Astrocyte (in vitro differentiated cells and primary cell): ENCODE measurements at places on chromosomes 3 and 15. TPM values are rescaled to one million over a fixed set of nuclear protein-coding genes. Genes with fewer than 3 reads are reported as not detected.

The CTXN2 gene
- total RNA-seq, result not detected in 2 replicates

The EXD1 gene
- 0.07 TPM in 1 of 2 replicates, not detected in the other for total RNA-seq

The NRROS gene
- total RNA-seq, result not detected in 2 replicates

The TSEN2 gene
- total RNA-seq, result 9.7 TPM in 2 replicates

The GP9 gene
- not detected in 2 replicates for total RNA-seq

The IL17RE gene
- total RNA-seq, result 3.7 and 4.6 TPM in 2 replicates

The RASGRF1 gene
- 0.55 and 1.2 TPM in 2 replicates for total RNA-seq

The FBXL2 gene
- 23.3 and 25.6 TPM in 2 replicates for total RNA-seq

The CLEC3B gene
- total RNA-seq, result 0.32 TPM in 1 of 2 replicates, not detected in the other

The SCN11A gene
- total RNA-seq, result 0.07 and 0.20 TPM in 2 replicates

The KNG1 gene
- not detected in 2 replicates for total RNA-seq

The CHRM5 gene
- total RNA-seq, result 0.07 TPM in 1 of 2 replicates, not detected in the other

The C3orf38 gene
- 35.0 and 37.9 TPM in 2 replicates for total RNA-seq
